Activated CD4-positive, alpha-beta T cell treated with anti-CD3 and anti-CD28 coated beads for 36 hours (primary cell): ENCODE measurements at places on chromosomes 7 and 10. TPM values are rescaled to one million over a fixed set of nuclear protein-coding genes. Genes with fewer than 3 reads are reported as not detected.
A peak's percentile ranks its signal among the peaks of the same experiment; 100 is the strongest.

DNA sequence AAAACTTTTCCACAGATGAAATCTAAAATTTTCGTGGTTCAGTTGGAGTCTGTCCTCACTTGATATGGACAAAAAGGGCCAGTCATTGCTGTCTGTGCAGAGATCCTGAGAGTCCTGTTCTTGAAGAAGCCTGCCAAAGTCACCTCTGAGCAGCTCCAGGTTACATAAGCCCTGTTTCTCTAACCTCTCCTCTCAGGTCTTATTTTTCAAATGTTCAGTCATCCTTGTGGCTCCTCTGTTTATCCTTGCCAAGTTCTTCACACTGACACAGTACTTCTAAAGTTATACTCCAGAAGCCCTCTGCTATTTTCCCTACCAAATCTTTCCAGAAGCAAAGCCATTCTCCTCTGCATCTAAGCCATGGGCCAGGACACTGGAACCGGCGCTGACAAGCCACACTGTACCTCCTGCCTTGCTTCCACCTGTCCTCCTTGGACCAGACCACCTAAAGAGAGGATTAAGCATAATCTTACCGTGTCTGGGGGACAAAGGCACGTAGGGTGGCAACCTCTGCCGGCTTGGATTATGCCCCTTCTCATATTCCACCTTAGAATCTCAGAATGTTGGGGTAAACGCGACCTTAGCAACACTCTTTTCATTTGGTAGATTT, 161.6 kb downstream of the JAZF1 start:
- H3K27me3 ChIP-seq = no peaks in the 10 kb centered on the region
- no peak for DNase-seq
- H3K4me3 ChIP-seq = no peak overlapping the region
- peaks cover 5% of the 10 kb centered on the region for H3K36me3 ChIP-seq

GRCh38 chr10:80416479-80417098, 8.2 kb downstream of the PRXL2A start:
- DNase-seq = no peak
- no peak overlapping the region for H3K4me3 ChIP-seq
- no peak overlapping the region for H3K27ac ChIP-seq
- H3K27me3 ChIP-seq = no peaks in the 10 kb centered on the region
- H3K36me3 ChIP-seq = no peaks in the 10 kb centered on the region
- H3K4me1 ChIP-seq = peaks cover 25% of the 10 kb centered on the region

DNA sequence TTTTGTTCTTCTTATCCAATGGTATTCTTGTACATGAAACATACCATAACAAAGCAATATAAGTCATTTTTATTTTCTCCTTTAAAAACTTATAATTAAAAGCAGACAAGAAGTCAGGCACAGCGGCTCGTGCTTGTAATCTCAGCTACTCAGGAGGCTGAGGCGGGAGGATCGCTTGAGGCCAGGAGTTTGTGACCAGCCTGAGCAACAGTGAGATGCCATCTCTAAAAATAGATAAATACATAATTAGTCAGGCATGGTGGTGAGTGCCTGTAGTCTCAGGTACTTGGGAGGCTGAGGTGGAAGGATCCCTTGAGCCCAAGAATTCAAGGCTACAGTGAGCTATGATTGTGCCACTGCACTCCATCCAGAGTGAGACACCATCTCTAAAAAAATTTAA, 195.1 kb upstream of the FZD1 start:
- H3K27ac ChIP-seq = no peak overlapping the region
- H3K27me3 ChIP-seq = peaks cover 2% of the 10 kb centered on the region
- no peaks in the 10 kb centered on the region for H3K4me1 ChIP-seq

- no peaks in the 10 kb centered on the region for H3K27me3 ChIP-seq
- H3K4me3 ChIP-seq = no peak overlapping the region
- no peak for DNase-seq
- H3K36me3 ChIP-seq = no peaks in the 10 kb centered on the region
- peaks cover 2% of the 10 kb centered on the region for H3K4me1 ChIP-seq
Measured at GRCh38 chr10:109957092-109957797, 33.9 kb upstream of the XPNPEP1 start.

GRCh38 chr10:98097616-98098015, 36.8 kb upstream of the R3HCC1L start:
- H3K27me3 ChIP-seq = peaks cover 5% of the 10 kb centered on the region
- H3K27ac ChIP-seq = no peak overlapping the region
- no peak overlapping the region for H3K4me3 ChIP-seq
- H3K36me3 ChIP-seq = no peaks in the 10 kb centered on the region

DNA sequence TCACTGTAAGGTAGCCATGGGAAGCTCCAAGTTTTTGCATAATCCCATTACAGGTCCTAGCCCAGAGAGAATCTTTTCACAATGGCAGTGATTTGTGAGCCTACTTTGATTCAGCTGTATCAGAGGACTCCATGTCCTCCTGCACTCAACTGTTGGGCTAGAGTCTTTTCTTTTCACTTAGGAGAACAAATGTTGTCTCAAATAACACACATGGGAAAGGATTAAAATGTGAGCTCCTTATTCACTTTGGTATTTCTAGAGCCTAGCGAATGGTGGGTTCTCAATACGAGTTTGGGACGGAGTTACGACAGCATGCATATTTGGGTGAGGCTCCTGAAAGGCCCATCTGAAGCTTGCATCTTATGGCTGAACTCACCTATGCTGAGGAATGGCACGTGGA, 183.5 kb upstream of the STEAP4 start:
- no peaks in the 10 kb centered on the region for H3K36me3 ChIP-seq
- peaks cover 3% of the 10 kb centered on the region for H3K27me3 ChIP-seq
- no peak for DNase-seq
- no peak overlapping the region for H3K27ac ChIP-seq
- no peaks in the 10 kb centered on the region for H3K4me1 ChIP-seq
- no peak overlapping the region for H3K4me3 ChIP-seq

- peak overlapping the region; percentile 89 for H3K27ac ChIP-seq
- H3K4me1 ChIP-seq = peaks cover 97% of the 10 kb centered on the region
- H3K36me3 ChIP-seq = peaks cover 6% of the 10 kb centered on the region
- peak overlapping the region; percentile 52 for H3K4me3 ChIP-seq
- no peaks in the 10 kb centered on the region for H3K27me3 ChIP-seq
- DNase-seq = peak; percentile 86
Measured at GRCh38 chr7:50206453-50207250, 97.9 kb upstream of the IKZF1 start.

GRCh38 chr7:4739528-4739992, 35.9 kb upstream of the AP5Z1 start:
- peak overlapping the region; percentile 51 for H3K4me3 ChIP-seq
- no peaks in the 10 kb centered on the region for H3K27me3 ChIP-seq
- H3K36me3 ChIP-seq = peaks cover 33% of the 10 kb centered on the region
- peak; percentile 74 for DNase-seq
- peak overlapping the region; percentile 80 for H3K27ac ChIP-seq
- H3K4me1 ChIP-seq = peaks cover 62% of the 10 kb centered on the region

GRCh38 chr7:102069931-102070629, 216.6 kb upstream of the SH2B2 start:
- H3K27ac ChIP-seq = no peak overlapping the region
- peaks cover 29% of the 10 kb centered on the region for H3K36me3 ChIP-seq
- no peak overlapping the region for H3K4me3 ChIP-seq
- H3K27me3 ChIP-seq = no peaks in the 10 kb centered on the region
- H3K4me1 ChIP-seq = no peaks in the 10 kb centered on the region

- H3K36me3 ChIP-seq = no peaks in the 10 kb centered on the region
- H3K4me1 ChIP-seq = no peaks in the 10 kb centered on the region
- no peak for DNase-seq
- H3K27ac ChIP-seq = no peak overlapping the region
Measured at GRCh38 chr7:124630395-124630794, 135.2 kb downstream of the GPR37 start.

GRCh38 chr10:95536017-95536416, 25.2 kb downstream of the SORBS1 start:
- no peak overlapping the region for H3K4me3 ChIP-seq
- H3K27me3 ChIP-seq = no peaks in the 10 kb centered on the region
- H3K36me3 ChIP-seq = no peaks in the 10 kb centered on the region
- no peaks in the 10 kb centered on the region for H3K4me1 ChIP-seq
- no peak overlapping the region for H3K27ac ChIP-seq

DNA sequence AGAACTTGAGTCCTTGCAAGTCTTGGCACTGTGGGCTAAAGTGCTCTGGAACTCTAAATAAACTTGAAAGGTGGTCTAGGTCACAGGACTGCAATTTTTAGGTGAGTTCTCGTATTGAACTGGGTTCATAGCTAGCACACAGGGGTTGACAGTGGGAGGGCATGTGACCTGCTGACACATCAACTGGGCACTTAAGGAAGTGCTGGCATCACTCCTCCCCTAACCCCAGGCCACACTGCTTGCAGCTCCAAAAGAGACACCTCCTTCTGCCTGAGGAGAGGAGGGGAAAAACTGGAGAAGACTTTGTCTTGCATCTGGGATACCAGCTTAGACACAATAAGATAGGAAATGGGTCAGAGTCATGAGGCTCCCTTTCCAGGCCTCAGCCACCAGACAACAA, 38.0 kb upstream of the AASS start:
- no peaks in the 10 kb centered on the region for H3K4me1 ChIP-seq
- H3K27me3 ChIP-seq = peaks cover 8% of the 10 kb centered on the region
- H3K4me3 ChIP-seq = no peak overlapping the region
- no peak overlapping the region for H3K27ac ChIP-seq

DNA sequence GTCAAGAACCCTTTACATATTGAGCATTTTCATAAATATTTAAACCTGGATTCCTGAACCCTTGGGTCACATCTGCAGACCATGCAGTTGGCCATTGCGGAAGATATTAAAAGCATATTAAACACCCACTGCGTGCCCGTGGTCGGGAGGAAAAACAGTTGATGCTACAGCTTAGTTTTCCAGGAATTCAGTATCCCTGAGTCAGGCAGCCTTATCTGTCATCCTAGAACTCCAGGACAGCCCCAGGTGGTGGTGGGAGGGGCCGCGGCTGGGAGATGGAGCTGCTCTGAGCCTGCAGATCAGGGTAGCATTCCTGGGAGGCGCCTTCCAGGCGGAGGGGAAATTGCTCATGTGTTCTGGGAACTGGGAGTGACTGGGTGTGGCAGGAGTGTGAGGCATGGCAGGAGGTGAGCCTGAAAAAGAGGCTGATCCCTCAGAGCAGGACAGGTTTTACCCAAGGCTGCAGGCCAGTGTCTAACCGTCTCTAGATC, 222.9 kb upstream of the SH2B2 start:
- no peaks in the 10 kb centered on the region for H3K27me3 ChIP-seq
- H3K36me3 ChIP-seq = peaks cover 2% of the 10 kb centered on the region
- DNase-seq = no peak
- H3K27ac ChIP-seq = no peak overlapping the region
- no peak overlapping the region for H3K4me3 ChIP-seq

DNA sequence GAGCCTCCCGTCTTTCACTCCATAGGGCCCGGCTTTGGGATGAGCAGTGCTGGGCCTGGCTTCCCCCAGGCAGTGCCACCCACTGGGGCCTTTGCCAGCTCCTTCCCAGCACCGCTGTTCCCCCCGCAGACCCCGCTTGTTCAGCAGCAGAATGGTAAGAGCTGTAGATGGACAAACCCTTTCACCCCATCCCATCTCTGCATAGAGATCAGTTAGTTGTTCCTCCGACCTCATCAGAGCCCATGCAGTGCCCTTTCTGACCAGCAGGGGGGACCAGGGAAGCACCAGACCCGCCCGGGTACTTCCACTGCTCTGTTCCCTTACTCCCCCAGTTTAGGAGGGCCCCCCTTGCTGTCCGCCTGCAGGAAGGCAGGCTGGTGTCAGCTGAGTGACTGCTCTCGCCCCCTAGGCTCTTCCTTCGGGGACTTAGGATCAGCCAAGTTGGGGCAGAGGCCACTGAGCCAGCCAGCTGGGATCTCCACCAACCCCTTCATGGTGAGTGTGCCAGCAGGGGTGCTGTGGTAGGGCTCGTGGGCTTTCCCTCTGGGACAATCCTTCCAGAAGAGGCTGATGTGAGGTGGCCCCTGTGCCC, 9.8 kb downstream of the SAP25 start:
- no peak overlapping the region for H3K27ac ChIP-seq
- H3K4me3 ChIP-seq = no peak overlapping the region
- H3K4me1 ChIP-seq = peaks cover 24% of the 10 kb centered on the region

GRCh38 chr10:71911296-71911953, 52.8 kb upstream of the CHST3 start:
- H3K4me3 ChIP-seq = no peak overlapping the region
- H3K4me1 ChIP-seq = peaks cover 4% of the 10 kb centered on the region
- no peak overlapping the region for H3K27ac ChIP-seq
- no peak for DNase-seq

DNA sequence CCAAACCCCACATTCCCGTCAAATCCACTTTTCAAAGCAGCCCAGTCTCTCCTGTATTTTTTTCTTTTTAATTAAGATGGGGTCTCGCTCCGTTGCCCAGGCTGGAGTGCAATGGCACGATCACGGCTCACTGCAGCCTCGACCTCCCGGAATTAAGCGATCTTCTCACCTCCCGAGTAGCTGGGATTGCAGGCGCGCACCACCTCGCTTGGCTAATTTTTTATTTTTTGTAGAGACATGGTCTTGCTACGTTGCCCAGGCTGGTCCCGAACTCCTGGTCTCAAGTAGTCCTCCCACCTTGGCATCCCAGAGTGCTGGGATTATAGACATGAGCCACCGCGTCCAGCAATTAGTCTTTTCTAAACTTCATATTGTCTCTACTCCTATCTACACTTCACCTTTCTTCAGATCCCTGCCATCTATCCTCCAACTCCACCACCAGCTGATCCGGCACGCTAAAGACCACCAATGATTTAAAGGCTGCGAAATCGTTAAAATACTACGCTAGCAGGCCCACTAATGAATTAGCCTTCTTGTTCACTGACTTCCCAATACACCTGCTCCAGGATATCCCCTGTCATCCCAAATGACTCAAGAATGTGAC, 525 bp upstream of the CHUK start:
- H3K4me3 ChIP-seq = peak overlapping the region; percentile 84
- peaks cover 19% of the 10 kb centered on the region for H3K4me1 ChIP-seq
- peaks cover 23% of the 10 kb centered on the region for H3K36me3 ChIP-seq
- peak overlapping the region; percentile 78 for H3K27ac ChIP-seq
- no peak for DNase-seq
- no peaks in the 10 kb centered on the region for H3K27me3 ChIP-seq

DNA sequence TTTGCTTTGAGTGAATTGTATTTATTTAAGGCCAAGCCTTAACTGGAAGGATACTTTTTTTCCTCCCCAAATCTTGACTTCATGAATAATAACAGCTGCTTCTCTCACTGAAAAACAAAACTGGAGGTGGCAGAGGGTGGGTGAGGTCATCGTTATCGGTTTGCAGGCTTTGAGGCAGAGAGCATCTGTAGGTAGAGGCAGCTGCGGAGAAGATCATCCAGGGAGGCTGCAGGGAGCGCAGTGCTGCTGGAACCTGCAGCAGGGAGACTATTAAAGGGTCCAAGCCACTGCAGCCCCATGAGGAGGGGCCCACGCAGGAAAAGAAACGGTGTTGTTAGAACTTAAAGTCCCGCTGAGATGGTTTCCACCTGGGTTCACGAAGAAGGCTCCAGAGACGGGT, 112.1 kb upstream of the SDK1 start:
- no peak for DNase-seq
- H3K27ac ChIP-seq = no peak overlapping the region
- no peaks in the 10 kb centered on the region for H3K36me3 ChIP-seq
- H3K27me3 ChIP-seq = no peaks in the 10 kb centered on the region
- no peaks in the 10 kb centered on the region for H3K4me1 ChIP-seq
- no peak overlapping the region for H3K4me3 ChIP-seq

GRCh38 chr7:16728811-16729210, 24.7 kb upstream of the TSPAN13 start:
- H3K27ac ChIP-seq = no peak overlapping the region
- no peak overlapping the region for H3K4me3 ChIP-seq
- H3K36me3 ChIP-seq = no peaks in the 10 kb centered on the region

CCDC146 gene
- 1.7 TPM for total RNA-seq

CDHR1 gene
- 0.62 TPM for total RNA-seq

DDC gene
- total RNA-seq = 0.28 TPM

ANXA8L1 gene
- not detected for total RNA-seq

COL17A1 gene
- not detected for total RNA-seq

AKR1B1 gene
- total RNA-seq = 120 TPM

TMEM270 gene
- not detected for total RNA-seq

CCL24 gene
- not detected for total RNA-seq

MYL7 gene
- total RNA-seq = not detected

PRSS1 gene
- not detected for total RNA-seq
